ENCODE measurements at places on chromosomes 16 and 17.

DNA sequence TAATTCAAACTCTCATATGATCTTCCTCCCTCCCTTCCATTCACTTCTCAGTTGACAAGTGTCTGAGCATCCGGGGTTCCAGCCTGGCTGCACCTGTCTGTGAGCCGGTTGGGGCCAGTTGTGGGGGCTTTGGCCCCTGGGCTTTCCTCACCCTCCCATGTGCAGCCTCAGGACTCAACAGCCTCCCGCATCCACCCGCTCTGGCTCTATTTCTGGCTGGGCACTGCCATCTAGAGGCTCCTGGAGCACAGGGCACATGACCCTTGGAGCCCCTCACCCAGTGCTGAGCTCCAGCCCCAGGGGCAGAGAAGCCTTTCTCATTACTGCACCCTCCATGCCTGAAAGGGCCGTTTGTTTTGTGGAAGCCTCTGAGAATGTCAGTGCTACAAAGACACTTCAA lies 43.3 kb downstream of the HAPSTR1 start:
- DNase-seq: peak; percentile 34

DNA sequence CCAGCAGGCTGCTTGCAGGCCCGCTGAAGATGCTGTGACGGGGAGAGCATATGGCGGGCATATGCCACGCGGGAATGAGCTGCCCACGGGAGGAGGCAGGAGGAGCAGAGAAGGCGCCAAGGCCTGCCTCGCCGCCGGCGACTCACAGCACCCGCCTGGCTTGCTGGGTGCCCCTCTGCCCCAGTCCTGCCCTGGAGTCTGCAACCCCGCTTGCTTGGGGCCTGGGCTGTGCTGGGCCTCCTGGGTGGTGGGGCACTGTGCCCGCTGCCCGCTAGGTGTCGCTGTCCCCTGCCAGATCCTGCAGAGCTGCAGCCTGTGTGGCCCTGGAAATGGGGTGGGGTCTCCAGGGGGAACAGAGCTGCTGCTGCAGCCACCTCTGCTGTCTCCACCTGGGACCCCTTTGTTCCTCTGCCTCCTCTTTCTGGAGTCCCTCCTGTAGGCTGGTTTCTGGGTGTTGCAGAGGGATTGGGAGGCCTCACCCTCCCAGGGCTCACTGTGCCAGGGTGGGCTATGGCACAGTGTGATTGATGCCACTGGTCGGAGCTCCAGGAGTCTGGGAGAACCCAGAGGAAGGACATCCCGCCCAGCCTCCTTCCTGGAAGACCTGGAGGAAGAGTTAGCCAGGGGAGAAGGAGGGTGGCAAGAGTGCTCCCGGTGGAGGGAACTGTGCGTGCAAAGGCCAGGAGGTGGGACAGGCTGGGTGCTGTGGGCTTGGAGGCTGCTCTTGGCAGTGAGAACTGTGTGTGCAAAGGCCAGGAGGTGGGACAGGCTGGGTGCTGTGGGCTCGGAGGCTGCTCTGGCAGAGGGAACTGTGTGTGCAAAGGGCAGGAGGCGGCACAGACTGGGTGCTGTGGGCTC lies 141.0 kb upstream of the CIBAR2 start:
- DNase-seq: peak; percentile 21

DNA sequence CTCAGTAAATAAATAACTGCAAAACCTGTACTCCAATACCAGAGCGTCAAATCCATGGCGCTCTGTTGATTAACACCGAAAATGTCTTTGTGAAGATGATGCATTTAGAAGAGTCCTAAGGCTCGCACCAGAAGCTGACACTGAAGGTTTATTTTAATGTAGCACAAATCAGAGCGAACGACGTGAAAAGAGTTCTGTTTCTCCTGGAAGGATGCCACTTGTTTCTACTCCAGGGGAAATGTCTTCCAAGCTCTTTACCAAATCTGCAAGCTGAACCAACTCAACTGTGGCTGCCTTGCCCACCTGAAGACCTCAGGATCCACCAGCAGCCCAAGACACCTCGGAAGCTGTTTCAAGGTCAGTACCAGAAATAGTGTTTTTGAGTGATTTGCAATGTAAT lies 194.4 kb upstream of the MAF start:
- no peak for DNase-seq

DNA sequence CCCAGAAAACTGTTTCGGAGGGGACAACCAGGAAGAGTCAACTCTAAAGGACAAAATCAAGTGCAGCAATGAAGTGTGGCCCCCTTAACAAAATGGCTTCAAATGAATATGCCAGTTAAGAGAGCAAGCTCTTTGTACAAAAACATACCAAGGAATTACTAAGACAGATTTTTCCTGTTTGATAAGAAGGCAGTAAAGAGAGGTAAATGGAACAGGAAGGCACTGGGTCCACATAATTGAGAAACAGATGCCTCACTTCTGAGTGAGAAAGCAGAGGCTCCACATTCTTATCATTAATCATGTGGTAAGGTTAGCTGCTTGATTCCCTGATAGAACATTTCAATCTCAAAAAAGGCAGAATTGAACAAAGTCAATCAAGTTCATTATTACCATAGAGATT lies 44.9 kb downstream of the MBTD1 start:
- no peak for DNase-seq

DNA sequence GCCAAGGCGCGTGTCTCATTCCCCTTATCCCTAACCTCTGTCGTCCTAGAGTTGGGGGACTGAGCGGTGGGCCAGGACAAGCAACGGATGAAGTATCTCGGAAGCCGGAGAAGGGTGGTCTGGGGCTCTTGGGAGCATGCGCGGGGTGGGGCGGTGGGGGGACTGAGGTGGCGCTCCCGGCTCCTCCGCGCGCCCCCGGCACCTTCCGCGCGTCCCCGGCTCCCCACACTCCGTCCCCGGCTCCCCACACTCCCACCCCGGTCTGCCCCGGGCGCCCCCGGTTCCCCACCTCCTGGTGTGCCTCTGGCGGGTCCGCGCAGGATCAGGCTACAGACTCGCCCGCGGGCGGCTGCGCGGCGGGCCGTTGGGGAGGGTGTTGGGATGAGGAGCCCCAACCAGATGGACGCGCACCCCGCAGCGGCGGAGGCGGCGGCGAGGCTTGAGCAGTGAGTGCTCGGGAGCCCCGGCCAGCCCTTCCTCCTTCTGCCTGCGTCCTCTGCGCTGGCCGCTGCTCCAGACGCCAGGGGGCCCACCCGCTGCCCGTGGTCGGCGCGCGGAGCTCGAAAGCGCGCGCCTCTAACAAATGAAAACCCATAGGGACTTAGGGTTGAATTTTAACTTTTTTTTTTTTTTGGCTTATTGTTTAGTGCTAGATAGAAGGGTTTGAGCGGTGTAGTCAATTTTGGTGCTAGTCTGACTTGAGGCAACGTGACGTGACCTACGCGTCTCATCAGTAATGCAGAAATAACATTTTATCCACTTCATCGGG lies 5.6 kb upstream of the CRYM start:
- no peak for DNase-seq

- DNase-seq: no peak
These were observed 52.3 kb upstream of the LGALS9 start for GRCh38 chr17:27578718-27579085.

- DNase-seq: no peak
These were observed 18.8 kb downstream of the CACNG1 start for GRCh38 chr17:67063141-67063540.

DNA sequence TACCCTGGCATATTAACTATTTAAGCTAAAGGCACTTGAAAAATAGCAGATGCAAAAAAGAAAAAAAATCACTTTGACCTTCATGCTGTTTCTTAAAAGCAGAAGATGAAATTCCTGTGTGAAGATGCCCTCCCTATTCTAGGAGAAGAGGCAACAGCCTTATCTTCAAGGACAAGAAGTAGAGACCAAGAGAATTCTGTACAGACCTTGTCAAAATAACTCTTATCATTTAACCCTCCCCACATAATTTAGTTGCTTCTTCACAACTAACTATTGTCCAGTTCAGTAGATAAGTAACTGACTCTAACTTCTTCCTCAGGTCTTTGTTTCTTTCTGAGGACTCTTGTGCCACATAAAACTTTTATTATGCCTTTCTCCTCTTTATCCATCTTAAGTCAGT lies 72.0 kb upstream of the MARCHF10 start:
- no peak for DNase-seq

- DNase-seq: no peak
These were observed 669.3 kb downstream of the WWOX start for GRCh38 chr16:78768718-78769117.

DNA sequence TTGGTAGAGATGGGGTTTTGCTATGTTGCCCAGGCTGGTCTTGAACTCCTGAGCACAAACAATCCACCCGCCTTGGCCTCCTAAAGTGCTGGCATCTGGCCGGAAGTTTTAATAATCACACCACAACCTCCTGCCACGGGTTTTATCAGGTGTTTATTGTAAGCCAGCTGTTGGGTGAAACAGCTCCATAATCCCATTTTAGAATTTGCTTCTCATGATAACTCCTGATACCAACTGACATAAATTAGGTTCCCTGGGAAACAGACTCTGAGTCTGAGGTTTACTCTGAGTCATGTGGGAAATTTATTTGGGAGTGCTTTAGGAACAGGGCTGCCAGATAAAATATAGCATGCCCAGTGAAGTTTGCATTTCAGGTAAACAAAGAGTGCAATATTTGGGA lies 122.6 kb upstream of the MED13 start:
- DNase-seq: no peak

- no peak for DNase-seq
These were observed 23.2 kb upstream of the FASN start for GRCh38 chr17:82121246-82121645.

DNA sequence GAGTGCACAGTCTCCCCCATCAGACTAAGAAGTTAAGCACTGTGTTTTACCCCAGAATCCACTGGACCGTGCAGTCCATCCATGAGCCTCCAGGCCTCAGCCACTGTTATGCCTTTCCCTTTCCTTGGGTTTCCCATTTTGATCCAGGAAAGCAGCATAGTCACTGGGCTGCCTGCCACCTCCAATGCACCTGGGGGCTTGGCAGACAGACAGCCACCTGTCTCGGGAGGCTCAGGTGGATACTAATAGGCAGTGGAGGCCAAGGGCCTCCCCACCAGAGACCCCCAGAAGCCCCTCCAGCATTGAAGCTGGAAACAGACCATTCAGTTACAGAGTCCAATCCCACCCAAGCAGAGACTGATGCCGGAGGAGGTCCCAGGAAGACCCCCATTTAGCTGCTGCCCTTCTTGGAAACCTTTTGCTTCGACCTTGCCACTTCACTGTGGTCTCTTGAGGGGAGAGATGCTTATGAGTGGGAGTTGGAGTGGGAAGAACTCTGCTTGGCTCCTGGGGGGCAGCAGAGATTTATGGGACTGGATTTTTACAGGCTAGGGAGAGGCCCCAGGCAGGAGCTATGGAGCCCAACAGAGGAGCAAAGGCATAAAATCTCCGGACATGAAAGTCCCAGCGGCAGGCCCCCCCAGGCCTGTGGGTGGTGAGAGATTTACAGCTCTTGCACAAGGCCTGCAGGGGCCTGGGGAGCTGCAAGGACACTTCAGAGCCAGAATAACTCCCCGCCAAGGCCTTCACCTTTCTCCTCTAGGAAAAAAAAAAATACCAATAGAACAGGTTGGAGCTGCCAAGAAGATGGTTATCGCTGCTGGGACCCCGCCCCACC lies 12.2 kb upstream of the SP2 start:
- DNase-seq: no peak

DNA sequence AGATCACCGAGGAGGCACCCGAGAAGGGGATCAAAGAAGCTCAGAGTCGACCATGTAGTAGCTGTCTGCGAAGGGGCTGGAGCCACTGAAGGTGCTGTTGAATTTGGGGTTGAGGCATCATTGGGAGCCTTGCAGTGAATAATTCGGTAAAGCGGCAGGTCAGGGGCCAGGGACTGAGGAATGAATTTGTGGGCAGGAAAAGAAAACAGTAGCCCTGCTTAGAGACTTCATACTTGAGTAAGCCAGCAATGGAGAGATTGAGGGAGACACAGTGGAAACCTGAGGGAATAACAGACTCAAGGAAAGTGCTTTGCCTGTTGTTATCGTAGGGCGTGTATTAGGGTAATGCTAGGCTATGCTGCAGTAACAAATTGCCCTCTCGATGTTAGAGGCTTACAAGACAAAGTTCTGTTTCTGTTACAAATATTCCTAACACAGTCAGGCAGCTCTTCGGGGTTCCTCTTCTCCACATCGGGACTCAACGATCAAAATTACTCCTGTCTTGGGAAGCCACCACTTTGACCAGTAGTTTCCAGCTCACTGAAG lies 13.4 kb upstream of the HERPUD1 start:
- DNase-seq: no peak

DNA sequence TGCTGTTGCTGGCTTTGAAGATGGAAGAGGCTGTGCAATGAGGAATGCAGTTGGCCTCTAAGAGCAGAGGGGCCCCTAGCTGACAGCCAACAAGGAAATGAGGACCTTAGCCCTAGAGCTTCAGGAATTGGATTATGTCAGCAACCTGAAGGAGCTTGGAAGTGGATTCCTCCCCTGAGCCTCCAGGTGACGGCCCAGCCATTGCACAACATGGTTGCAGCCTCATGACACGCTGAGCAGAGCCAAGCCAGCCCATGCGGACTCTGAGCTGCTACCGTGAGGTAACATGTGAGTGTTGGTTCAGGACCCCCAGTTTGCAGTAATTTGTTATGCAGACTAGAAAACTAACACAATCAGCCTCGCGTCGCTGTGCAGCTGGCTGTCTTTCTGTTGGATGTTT lies 20.2 kb downstream of the CCDC42 start:
- DNase-seq: no peak

GRCh38 chr16:66374176-66374575 lies 7.7 kb downstream of the CDH5 start:
- DNase-seq: no peak

DNA sequence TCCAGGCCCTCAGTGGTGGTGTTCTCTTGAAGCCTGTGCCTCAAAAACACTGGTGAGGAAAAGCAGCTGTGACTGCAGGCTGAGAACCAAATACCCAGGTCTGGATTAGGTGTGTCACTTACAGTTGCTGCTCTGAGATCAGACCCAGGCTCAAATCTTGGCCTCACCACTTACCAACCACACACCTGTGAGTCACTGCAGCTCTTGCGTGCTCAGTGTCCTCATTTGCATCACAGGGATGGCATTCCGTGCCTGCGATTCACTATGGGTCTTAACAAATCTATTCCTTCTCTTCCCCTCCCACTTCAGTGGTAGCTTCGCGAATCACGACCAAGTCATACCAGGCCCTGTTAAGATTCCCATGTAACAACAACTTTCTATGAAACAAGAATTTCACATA lies 233.4 kb upstream of the HSBP1 start:
- DNase-seq: no peak

DNA sequence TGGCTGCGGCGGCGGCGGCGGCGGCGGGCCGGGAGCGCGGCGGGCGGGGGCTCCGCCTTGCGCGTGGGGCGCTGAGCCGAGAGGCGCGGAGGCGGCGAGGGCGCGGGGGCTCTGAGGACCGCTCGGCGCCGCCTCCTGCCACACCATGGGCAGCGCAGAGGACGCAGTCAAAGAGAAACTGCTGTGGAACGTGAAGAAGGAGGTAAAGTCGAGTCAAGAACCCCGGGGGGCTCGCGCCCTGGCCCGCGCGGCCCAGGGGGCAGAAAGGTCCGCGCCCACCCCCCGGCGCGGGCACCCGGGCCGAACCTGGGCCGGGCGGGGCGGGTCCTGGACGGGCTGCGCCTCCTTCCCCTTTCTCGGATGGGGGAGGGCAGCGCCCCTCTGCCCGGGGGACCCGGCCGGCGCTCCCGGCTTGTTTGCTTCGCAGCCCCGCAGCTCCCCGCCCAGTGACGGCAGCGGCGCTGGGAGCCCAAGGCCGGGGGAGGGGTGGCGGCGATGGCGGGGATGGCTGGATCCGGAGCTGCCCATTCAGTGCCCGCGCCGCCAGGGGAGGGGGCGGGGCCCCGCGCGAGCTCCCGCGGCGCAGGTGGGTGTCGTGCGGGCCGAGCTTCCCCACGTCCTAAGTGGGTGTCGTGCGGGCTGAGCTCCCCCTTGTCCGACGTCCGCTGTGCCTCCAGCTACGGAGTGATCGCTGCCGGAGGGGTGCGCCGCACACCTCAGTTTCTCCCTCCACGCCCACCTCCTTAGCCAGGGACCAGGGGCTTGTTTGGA lies 428 bp downstream of the SGSM2 start:
- peak; percentile 31 for DNase-seq
